ENCODE measurements at places on chromosomes 4 and X.

DNA sequence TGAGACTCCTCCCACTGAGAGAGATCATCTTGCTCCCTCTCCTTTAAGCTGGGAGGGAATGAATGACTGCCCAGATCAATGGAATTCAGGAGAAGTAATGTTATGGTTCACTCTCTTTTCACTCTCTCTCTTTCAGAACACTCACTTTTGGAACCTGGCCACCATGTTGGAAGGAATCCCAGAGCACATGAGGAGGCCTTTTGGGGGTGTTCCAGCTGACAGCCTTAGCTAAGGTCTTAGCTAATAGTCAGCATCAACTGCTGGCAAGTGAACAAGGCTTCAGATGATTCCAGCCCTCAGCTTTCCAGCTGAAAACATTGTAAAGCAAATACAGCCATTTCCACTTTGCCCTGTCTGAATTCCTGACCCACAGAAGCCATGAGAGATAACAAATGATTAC is 124.0 kb upstream of the CLNK start:
- DNase-seq = no peak

DNA sequence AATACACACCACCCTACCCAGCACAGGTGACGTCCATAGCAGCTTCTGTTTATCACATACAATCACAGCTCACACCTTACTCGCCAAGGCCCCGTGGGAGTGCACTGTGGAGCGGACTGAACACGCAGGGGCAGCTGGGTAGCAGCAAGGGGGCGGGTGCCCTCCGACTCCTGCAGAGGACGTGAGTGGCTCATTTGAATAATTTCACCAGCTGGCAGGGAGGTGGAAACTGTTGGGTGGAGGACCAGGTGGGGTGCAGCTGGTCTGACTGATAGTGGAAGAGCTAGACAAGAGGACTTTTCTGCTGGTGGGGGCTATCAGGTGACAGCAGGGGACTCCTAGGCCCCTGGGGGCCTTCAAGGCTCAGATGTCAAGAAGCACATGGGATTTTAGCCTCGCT is 16.3 kb downstream of the MAN2B2 start:
- DNase-seq = no peak

- no peak for DNase-seq
These were observed 358.7 kb upstream of the EMCN start for GRCh38 chr4:100876546-100876945.

DNA sequence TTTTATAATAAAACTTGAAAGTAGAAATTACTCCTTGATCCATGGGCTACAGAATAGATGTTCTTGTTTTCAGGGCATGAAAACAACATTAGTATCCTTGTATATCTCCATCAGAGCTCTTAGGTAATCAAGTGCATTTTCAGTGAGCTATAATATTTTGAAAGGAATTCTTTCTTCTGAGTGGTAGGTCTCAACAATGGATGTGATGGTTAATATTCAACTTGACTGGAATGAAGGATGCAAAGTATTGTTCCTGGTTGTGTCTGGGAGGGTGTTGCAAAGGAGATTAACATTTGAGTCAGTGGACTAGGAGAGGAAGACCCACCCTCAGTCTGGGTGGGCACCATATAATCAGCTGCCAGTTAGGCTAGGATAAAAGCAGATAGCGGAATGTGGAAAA is 100.1 kb downstream of the LCORL start:
- DNase-seq = no peak

DNA sequence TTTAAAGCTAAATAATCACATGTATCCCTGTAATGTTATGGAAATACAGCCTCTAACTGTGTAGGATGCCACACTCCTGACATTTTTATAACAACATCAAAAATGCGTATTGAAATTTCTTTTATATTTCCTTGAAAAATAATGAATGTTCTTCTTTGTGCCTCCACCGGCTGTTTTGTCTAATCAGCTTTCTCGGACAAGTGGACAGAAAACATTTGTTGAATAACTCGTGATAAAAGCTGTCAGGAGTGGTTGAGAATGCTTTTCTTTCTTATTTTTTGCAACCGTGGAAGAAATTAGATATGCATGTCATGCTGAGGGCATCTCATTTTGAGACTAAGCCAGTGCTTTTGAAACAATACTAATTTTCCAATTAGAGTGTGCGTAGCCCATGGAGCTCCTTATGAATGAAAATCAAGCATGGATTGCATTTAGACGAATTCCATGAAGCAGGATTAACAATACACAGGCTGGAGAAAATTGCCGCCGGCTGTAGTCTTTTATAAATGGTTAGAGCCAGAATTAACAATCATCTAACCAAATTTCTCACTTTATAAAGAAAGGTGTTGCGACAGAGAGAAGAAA is 614.5 kb upstream of the LCORL start:
- DNase-seq = no peak

- no peak for DNase-seq
These were observed 139.9 kb upstream of the USP9X start for GRCh38 chrX:40945361-40945713.

- no peak for DNase-seq
These were observed 25.5 kb downstream of the SCD5 start for GRCh38 chr4:82773057-82773456.

- no peak for DNase-seq
These were observed 151.8 kb downstream of the TSPAN5 start for GRCh38 chr4:98506462-98507132.

DNA sequence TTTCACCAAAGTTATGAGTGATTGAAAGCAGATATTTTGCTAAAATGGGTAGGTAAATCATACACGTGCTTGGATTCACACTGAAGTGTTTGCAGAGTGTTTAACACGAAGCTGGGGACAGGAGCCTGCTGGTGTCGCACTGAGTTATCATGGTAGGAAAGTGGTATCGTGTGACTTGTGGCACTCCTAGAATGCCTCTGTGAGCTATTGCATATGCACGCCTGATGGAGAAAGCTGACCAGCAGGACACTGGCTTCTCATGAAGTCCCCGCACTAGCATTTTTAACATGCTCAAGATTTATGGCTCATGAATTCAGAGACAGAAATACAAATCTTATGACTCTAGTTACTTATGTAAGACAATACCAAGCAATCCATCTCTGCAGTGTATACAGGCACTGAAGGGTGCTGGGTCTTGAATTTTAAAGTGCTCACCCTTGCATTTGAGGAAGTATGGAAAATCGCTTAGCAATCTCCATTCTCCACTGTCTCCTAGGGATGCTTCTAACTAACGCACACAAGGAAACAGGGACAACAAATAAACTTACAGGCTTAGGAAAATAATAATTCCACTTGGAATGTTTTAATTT is 19.8 kb downstream of the VCX3B start:
- DNase-seq = no peak

DNA sequence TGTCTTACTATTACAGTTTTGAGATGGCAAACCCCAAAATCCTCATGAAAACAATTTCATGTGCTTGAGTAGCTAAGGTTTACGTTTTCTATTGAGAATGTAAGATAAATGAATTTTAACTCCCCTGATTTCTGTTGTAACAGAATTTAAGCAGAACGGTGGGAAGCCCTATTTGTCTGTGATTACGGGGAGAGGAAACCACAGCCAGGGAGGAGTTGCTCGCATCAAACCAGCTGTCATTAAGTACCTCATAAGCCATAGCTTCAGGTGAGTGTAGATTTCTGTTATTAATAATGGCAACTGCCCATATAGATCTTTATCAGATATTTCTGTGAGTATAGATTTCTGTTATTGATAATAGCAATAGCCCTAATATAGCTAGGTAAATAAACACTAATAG is 44.2 kb upstream of the RHOH start:
- DNase-seq = no peak

DNA sequence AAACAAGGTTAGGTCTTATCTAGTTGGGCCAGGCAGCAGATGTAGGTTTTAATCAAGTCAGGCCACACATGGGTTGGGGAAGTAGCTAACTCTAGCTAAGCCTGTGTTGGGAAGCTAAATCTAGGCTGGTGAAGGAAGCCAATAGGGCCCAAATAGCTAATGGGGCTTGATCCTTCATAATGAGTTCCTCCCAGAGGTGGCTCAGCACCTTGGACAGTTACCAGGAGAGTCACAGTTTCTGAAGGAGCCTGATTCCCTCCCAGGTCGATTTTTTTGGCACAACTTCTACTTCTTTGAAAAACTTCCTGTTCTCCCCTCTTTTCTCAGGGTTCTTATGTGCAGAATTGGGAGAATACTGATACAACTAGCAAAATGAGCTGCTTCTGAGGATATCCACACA is 242.5 kb upstream of the PRPS2 start:
- no peak for DNase-seq

DNA sequence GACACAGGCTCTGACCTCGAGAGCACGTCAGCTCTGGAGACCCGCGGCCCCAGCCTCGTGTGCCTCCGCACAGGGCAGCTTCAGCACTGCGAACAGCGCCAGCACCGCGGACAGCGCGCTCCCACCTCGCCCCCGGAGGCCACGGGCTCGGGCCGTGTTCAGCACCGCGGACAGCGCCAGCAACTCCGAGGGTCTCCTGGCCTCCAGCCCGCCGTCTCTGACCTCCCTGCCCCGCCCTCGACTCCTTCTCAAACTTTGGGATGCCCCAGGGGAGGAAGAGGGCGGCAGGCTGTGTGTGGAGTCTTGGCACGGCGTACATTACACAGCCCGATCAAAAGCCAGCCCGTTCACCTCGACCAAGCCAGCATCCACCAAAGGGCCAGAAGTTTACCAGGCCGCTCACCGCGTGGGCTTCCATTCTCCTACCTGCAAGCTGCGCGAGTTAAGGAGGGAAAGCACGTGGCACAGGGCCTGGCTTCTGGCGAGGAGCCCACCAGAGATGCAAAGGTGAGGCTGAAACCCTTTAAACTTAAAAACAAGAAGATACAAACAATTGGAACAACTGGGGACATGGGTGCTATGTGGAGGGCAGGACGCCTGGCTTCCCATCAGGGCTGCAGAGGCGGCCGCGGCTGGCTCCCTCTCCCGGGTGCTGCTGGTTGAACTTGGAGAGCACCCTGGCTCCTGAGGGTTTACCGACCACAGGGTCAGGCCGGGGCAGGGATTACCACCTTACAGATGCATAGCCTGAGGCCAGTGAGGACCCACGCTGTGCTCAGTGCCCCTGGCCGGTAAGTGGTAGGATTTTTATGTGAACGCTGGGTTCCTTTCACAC is 4.5 kb upstream of the NKX1-1 start:
- DNase-seq = no peak

Measured in activated T-helper 1 cell treated with anti-CD3 and anti-CD28 coated beads, Interleukin-2, amount 50 U/mL, for 16 hours (primary cell).